ENCODE measurements at places on chromosomes 7 and 10.

GRCh38 chr7:100949227-100949932 lies at the start of gene MUC3A:
Gene MUC3A (plus strand): TSS chr7:100949534. CDS start chr7:100949625, 91 bp downstream.
- no peak for DNase-seq

DNA sequence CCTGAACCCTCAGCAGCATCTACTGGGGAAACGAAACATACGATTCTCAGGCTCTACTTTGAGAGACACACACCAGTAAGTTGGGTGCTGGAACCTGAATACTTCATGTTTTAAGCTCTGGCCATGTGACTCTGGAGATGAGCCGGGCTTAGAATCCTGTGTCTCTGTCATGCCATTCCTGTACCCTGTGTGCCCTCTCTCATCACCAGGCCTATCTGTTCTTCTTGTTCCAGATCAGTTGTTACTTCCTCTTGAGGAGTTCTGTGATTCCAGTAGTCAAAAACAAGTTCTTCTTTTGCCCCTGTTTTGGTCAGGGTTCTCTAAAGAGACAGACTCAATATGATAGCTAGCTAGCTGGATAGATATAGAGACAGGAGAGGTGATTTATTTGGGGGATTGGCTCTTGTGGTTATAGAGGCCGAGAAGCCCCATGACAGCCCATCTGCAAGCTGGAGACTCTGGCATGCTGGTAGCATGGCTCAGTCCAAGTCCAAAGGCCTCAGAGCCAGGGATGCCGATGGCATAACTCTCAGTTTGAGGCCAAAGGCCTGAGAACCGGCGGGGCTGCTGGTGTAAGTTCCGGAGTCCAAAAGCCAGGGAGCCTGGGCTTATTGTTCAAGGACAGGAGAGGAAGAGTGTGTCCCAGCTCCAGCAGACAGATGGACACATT lies 54.3 kb downstream of the CHN2 start:
- DNase-seq: no peak

DNA sequence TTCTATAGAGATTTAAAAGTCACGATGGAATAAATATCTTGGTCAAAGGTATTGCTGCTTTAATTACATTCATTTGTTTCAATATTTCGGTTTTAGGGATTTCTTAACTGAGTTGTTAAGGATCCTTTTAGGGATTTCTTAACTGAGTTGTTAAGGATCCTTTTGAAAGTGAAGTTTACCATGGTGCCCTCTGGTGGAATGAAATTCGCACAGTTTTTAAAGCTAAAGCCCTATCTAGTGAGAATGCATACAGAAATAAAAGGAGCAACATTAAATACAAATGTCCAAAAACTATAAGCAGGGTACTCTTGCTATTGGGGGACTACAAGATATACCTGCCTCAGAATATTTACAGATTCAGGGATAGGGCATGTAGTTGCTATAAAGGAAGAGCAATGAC lies 193.7 kb downstream of the RNLS start:
- DNase-seq: no peak

DNA sequence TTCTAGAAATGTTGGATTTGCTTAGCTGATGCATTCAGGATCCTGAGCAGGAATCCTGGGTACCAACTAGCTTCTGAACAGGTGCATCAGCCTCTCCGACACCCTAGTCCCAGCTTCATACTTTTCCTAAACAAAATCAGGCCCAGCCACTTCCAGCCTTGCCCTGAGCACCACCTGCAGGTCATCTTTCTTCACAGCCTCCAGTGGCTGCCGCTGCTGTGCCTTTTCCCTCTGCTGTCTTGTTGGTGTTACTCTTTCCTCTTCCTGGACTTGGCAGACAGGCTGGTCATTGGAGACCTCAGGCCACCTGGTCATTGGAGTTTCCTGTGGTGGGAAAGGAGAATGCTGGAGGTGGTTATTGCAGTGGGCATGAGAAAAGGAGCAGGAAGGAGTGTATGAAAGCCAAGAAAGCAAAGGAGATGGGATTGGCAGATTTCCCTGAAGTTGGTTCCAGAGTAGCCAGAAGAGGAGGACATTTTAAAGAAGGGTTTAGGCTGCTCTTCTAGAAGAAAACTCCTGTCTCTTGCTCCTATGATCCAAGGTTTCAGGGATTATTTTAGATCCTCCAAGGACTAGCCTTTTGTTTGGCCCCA lies 48.2 kb upstream of the NFKB2 start:
- DNase-seq: peak; percentile 13

DNA sequence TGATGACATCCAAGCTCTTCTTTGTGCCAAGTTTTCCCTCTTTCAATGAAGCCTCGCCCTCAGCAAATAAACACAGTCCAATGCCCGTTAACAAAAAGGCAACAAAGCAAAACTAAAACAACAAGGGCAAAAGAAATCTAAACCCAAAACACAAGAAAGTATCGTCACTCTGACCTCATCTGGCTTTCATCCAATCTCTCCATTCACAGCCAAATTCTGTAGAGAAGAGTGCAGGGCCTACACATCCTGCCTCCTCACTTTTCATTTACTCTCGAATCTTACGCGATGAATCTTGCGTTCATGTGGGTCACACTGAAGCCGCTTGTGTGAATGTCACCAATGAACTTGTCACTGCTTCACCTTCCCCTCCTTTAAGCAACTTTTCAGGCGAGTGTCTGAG lies 15.9 kb upstream of the AKR1E2 start:
- no peak for DNase-seq

DNA sequence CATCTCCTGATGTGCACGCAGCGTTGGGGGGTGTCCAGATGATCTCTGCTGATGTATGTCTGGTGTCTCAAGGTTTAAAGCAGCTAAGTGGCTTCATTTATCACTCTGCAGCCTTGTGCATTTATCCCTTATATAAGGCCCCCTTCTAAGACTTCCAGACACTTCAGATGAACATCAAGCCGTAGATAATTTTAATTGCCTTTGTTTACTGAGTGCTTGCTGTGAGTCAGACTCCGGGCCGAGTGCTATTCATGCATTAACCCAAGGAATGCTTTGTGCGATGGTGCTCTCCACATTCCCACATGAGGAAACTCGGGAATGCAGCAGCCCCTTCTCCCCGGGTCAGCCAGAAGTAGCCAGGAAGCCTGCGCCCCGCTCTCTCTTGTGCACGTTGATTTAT lies 328.6 kb upstream of the COBL start:
- no peak for DNase-seq

GRCh38 chr10:94288361-94289101 lies 74.2 kb downstream of the NOC3L start:
- no peak for DNase-seq

DNA sequence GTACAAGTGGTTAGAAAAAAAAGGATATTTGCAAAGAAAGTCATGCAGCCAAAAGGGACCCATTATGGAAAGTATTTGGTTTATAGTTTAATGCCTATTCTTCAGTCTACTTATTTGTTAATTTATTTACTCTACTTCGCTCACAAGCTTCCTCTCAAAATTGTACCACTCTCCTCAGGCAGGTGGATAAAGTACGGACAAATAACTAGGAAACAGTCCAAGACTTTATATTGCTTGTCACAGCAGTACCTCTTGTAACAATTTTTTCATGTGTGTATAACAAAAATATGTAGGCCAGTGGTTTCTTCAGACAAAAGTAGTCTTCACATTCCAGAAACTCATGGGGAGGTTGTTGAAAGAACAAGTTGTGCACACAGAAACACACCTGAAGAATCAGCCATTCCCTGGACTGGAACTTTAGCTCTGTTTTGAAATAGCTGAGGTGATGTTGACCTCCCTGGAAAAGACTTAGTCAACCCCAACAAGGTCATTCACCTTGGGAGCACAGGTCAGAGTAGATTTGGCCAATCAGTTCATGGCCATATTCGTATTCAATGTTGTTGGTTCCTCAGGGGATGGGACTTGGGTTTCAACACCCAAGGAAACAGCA lies 73.4 kb downstream of the TES start:
- DNase-seq: no peak

- no peak for DNase-seq
These were observed 33.7 kb upstream of the DPYSL4 start for GRCh38 chr10:132152896-132153580.

DNA sequence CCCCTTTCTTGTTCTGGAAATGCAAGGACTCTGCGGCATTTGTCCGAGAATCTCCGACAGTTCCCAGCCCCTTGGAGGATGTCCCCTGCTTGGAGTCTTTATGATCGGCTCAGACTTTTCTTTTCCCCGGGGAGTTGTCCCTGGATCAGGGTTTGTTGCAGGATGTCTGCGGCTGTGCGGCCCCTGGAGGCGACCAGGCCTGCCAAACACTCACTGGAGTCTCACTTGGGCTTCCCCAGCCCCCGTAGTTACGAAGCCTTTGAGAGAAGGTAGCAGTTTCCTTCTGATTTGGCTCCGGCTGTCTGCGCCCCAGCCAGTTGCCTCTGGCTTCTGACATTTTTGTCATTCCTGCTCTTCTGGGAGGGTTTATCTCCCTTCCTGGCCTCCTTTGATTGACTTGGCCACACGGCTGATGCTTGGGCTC lies 16.1 kb downstream of the COL26A1 start:
- DNase-seq: no peak

- DNase-seq: no peak
These were observed 134.3 kb downstream of the TAX1BP1 start for GRCh38 chr7:27873981-27874957.

GRCh38 chr7:2631946-2632732 lies at the start of gene TTYH3:
Gene TTYH3 (plus strand): TSS chr7:2631986. CDS start chr7:2632156, 170 bp downstream.
- DNase-seq: no peak

DNA sequence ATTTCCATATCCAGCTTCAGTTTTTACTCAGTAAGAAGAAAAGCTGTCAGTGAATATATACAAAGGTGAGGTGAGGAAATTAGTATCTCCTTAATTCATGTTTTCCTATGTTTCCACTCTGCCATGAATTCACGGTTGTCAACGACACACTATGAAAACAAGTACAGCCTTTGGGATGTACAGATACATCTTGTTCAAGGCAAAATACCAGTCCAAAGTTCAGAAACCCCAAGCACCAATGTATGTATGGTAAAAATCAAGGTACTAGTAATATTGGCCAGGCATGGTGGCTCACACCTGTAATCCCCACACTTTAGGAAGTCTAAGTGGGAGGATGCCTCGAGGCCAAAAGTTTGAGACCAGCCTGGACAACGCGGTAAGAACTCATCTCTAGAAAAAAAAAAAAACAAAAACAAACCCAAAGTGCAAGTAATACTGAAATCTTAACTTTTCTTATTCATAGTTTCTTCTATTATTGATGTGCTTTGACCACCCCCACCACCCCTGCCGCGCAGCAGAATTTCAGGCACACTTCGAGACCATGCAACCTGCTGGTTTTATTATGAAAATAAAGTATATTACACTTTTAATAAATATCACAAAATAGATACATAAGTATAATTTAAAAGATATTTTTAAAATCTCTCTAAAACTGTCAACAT lies 3.5 kb downstream of the ESYT2 start:
- DNase-seq: no peak

DNA sequence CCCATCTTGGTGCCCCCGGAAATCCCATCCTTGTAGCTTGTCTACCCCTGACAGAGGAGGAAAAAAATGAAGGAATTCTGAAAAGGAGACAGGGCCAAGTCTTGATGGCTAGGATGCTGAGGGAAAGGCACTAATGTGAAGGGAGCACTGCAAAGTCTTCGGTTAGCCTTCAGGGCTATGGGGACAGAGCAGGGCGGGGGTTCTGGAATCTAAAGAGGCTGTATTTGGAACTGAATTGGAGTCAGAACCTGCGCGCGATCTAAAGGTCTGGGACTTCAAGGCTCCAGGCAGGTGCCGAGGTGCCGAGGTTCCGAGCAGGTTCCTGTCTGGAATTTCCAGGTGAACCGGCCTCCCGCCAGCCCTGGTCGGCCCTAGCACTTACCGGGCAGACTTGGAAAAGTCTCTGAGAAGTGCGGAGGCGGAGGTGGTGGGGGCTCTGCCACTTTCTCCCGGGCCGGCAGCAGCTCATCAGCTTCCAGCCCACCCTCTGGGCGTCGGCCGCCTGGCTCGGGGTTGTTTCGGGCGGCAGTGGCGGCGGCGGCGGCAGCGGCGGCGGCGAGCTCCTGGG lies 781 bp downstream of the GBX1 start:
- DNase-seq: peak; percentile 6

DNA sequence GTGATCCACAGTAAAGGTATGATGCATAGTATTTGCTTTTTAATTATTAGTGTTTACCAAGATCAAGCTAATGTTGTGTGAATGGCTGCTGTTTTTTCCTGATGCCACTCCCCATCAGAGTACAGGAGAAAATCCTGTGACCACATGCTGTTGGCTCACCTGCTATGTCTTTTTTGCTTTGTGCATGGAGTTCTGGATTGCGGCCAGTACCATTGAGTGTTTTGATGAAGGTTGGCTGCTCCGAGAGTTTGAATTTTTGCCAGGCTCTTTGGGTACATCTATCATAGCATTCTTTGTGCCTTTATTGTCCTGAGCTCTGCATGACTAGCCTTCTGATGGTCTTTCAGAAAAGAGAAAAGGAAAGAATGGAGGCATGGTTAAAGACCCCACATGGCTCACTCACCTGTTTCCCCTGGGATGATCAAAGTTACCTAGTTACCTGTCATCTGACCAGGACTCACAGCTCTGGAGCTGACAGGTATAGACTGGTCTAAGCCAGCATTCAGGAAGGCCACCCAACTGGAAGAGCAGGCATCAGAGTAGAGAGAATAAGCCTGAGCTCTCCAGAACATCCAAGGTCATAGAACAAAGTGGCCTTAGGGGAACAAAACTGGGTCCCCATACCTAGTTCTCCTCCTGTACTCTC lies 11.8 kb upstream of the SGPL1 start:
- DNase-seq: no peak

- no peak for DNase-seq
These were observed 81.0 kb upstream of the PRSS58 start for GRCh38 chr7:142338633-142339501.

DNA sequence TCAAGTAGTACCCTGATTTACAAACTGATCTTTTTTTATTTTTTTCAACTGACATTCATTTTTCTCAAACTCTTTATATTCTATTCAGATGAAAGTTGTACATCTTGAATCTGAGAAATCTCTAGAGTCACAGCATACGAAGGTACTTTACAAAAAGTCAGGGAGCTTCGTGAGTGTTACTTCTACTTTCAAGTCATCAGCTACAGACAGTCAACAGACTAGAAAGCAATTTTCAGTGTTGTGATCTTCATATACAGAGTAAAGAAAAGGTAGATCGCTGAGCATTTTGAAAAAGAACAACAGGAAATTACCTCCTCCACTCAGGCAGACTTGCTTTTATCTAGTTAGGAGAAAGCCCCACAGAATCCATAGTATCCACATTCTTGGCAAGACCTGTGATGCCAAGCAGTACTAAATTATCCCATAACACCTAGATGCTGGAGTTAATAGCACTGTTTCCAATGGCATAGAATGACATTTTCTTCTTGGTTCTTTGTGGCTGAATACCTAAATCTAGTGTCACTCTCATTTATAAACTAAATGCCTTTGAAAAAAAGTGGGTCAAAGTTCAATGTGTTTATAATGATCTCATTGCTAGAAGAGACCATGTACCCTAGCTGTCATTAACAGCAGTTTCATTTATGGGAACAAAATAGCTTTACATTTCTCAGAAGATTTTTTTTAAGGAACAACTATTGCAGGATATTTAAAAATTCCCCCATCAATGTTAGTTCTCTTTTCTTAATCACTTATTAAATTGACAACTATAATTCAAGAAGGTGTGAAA lies 12.0 kb upstream of the ZNF800 start:
- no peak for DNase-seq

- DNase-seq: no peak
These were observed 49.7 kb downstream of the PPP1R9A start for GRCh38 chr7:94957061-94957460.

All from activated T-cell treated with anti-CD3 and anti-CD28 coated beads for 48 hours (primary cell).